H4 (cell line): ENCODE measurements at places on chromosomes 13 and 19. TPM values are rescaled to one million over a fixed set of nuclear protein-coding genes. Genes with fewer than 3 reads are reported as not detected.

NRTN gene
- 0.06 and 0.23 TPM in 2 replicates for total RNA-seq

CCDC159 gene
- total RNA-seq = 3.6 and 5.1 TPM in 2 replicates

GRCh38 chr13:112058519-112058873, 8.5 kb upstream of the SOX1 start:
- DNase-seq = no peak

DNA sequence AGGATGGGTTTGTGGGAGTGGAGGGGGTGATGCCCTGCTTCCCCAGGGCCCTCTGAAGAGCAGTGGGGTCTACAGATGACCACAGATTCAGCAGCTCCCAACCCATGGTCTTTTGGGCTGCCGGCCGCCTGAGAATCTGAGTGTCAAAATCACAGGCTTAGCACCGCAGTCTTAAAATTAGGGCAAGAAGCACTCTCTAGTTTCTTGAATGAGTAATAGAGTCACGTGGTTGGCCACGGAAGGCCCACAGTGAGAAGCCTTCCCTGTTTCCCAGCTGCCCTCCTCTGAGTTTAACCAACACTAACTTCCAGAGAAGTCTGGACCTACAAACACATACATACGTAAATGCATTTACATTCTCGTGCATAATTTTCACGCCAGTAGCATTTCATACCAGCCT, 5.2 kb downstream of the PRMT1 start:
- no peak for DNase-seq

- DNase-seq = no peak
Observed at GRCh38 chr13:75800545-75800944, 164.4 kb downstream of the LMO7 start.

DNA sequence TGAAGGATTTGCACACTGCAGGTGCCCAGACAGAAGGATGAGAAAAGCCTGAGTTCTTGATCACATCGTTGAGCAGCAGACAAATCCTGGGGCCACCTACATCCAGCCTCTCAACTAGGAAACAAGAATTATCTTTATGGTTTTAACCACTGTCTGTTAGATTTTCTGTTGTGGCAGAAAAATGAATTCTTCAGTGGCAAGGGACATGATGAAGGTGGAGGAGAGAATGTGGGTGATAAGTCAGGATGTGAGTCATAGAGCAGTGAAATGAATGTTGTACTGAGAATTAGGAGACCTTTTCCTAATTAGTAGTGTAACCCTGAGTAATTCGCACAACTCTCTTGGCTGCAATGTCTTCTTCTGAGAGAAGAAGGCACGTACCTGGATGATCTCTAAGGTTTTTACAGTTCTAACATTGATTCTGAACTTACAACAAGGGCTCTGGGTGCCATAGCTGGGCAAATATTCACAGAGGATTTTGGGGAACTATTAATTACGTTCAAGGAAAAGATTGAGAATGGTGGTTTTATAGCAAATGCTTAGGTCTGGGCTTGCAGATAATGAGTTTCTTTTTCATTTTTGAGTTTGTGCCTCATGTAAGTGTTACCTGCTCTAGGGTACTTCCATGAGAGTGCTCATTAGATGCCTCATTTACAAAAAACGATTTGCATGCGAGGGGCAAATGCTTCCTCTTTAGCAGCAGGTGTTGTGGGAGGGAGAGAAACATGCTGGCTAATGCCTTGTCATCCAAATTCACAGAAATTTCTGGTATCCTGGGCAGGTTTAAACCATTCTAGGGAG, 111.0 kb upstream of the KL start:
- DNase-seq = no peak

DNA sequence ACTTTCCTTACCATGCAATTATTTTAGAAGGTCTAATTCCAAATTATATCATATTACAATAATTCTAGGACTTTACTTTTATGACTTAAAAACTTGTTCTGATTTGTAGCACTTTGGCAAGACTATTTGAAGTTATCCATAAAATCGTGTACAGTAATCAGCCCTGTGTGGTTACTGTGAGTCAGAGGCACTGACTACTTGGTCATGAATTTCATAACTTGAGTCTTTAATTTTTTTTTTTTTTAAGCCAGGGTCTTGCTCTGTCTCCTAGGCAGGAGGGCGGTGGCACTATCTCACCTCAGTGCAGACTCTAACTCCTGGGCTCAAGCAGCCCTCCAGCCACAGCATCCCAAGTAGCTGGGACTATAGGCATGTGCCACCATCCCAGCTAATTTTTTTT, 1319.2 kb upstream of the SLC10A2 start:
- no peak for DNase-seq

DNA sequence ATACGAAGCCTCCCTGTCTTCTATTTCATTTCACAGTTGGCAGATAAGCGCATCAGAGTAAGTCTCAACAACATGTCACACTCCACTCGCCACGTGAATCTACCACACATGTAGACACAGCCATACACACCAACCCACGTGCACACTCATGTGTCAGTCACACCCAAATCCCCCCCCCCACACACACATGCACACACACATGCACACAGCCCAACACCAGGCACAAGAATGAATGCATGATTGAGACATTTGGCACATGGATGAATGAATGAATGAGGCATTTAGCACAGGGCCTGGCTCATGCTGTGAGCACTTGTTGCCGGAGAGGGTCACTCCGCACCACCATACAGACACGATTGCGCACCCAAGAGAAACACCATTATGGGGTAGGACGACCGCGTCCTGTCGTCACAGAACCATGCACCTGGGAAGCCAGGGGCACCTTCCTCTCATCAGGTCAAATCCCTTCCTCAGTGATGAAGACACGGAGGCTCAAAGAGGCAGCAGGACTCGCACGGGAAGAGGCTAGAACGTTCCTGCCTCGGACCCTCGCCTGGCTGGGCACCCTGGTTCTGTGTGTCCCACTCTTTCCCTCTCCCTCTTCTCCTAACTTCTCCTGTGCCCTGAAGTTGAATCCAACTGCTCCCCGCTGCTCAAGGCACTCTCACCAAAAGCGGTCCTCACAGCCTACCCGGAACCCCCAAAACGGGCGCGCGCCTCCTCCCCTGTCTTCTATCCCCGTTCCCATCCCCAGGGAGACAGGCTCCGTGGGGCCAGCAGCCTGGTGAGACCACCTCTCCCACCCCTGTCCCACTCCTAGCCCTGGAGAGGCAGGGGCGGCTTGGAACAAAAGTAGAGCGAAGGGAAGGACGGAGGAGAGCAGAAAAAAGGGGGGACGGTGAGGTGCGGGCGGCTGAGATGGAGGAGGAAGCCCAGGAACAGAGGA, 1.3 kb downstream of the MEIS3 start:
- no peak for DNase-seq

DNA sequence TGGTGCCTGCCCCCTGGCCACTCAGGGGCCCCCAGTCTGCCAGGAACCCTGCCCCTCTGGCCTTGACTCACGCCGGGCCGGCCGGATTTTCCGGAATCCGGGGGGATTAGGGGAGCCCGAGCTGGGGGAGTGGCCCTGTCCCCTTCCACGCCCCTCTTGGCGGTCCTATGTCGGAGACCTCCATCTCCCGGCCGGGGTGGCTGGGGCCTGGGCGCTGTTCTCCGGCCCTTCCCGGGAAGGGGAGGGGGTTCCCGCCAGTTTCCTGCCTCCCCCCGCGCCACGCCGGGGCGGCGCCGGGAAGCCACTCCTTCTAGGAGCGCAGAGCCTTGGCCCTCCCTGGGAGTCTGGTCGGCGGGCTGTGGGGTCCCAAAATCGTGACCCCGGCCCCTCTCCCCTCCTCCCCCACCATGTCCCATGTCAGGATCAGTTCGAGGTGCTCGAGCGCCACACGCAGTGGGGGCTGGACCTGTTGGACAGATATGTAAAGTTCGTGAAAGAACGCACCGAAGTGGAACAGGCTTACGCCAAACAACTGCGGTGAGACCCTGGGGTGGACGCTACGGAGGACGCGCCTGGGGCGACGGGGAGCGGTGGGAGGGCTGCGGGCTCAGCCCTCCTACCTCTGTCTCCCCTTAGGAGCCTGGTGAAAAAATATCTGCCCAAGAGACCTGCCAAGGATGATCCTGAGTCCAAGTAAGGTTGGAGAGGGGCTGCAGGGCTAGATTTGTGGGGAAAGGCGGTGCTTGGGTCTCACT, 1.3 kb downstream of the TRIP10 start:
- DNase-seq = peak; percentile 27

GRCh38 chr13:49140910-49141611, 79.1 kb upstream of the MLNR start:
- no peak for DNase-seq

DNA sequence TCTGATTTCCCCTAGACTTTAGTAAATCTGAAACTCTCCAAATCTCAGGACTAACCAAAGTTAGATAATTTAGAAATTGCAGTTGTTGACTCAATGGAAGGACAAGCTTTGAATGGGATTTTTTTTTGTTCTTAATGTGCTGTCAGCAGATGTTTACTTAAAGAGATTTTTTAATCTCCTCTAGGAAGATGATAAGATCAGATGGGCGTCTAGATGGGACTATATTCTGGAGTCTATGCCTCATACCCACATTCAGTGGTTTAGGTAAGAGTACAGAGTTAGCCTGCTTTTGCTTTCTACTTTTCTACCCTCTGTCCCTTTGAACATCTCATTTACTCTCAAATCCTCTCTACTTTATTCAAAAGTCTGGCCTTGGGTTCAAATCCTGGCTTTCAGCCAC, 39.3 kb downstream of the TM9SF2 start:
- DNase-seq = no peak
